ENCODE measurements at places on chromosomes 12 and 14.

DNA sequence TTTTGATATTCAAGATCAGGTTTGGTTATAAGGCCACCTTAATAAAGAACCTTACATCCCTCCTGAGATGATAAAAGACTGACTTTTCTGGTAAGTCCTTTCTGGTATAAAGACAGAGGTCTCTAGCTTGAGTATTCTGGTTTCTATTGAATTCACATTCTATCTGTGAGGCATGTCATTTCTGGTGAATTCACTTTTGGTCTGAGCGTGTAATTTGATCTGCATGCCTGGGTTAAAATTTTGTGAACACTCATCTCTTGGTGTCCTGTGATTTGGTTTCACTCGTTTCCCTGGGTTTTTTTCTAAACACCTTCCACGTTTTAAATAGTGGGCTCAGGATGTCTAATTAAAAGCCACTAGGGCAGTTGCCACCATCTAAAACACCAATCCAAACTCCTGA, 12.2 kb downstream of the EIF5 start:
- DNase-seq = peak; percentile 33

GRCh38 chr12:58557171-58557570, 363.1 kb downstream of the LRIG3 start:
- DNase-seq = peak; percentile 79

DNA sequence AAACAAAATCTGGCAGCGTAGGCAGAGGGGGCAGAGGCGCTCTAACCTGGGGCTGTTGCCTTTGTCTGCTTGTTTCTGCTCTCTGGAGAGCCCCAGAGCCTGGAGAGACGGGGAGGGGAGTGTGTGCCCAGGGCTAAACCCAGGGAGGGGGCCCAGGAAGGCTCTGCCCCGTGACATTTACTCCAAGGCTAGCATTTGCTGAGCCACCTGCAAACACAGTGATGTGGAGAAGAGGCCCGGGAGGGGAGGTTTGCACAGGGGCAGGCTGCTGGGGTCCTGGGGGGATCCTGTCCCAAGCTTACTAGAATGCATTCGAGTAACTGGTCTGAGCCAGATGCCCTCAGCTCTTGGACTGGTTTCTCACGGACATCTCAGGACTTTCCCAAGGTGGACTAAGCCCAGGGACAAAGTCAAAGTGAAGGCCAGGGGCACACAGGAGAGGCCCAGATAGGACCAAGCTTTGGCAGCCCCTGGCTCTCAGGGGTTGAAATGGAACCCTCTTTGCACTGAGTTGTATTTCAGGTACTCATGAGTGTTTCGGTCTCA, 12.0 kb downstream of the MEG3 start:
- no peak for DNase-seq

- DNase-seq = no peak
These were observed 6.7 kb downstream of the CDKN1B start for GRCh38 chr12:12723681-12724420.

GRCh38 chr12:31590642-31591379, at the start of gene DENND5B:
DENND5B (minus strand) TSS chr12:31591136; CDS start chr12:31590832, 304 bp downstream.
- peak; percentile 64 for DNase-seq

GRCh38 chr14:40909906-40910305, 696.8 kb upstream of the LRFN5 start:
- DNase-seq = no peak

DNA sequence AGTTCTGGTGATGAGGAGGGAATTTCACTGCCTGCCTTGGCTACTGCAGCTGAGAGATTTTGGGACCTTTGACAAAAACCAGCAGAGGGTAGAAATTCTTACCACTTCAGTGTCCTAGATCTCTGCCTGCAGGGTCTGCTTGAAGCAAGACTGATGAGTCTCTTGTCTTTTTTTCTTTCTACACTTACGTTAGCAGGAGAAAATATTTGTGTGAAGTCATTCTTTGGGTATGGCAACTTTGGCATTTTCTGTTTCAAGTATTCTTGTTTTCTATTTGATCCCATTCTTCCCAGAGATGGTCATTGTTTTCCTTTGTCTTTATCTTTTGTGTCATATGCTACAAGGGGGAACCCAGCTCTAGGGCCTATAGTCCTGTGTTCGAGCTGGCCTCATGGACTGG, 65.6 kb upstream of the FERMT2 start:
- DNase-seq = no peak

GRCh38 chr12:110093631-110094311, 30.4 kb upstream of the IFT81 start:
- no peak for DNase-seq

DNA sequence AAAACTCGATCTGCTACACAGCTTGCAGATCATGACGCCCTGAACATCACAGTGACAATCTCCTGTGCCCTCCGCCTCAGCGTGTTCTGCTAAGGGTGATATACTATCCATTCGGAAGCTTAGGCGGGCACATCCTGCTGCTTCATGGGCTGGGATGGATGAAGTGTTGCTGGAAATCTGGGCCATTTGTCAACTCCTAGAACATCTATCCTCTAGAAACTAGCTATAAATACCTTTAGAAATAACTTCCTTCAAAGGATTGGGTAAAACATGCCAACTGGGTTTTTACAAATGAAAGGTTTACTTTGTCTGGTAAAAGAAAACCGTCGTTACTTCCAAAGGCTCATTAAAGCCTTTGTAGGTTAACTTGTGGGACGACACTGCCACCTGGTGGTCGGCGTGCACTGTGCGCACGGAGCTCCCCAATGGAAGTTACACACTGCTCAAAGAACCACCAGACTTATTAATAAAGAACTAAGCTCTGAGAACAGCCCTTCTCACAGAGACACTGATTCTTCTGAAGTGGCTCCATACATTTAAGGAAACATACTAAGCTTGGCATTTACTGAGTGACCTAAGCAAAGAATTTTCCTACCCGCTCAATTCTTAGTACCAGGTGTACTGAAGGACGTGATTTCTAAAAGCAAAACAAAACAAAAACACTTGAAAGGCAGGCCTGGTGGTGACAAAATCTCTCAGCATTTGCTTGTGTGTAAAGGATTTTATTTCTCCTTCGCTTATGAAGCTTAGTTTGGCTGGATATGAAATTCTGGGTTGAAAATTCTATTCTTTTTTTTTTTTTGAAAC, 21.6 kb upstream of the CACNA2D4 start:
- peak; percentile 69 for DNase-seq

GRCh38 chr12:30448038-30448437, 247.6 kb downstream of the IPO8 start:
- no peak for DNase-seq

DNA sequence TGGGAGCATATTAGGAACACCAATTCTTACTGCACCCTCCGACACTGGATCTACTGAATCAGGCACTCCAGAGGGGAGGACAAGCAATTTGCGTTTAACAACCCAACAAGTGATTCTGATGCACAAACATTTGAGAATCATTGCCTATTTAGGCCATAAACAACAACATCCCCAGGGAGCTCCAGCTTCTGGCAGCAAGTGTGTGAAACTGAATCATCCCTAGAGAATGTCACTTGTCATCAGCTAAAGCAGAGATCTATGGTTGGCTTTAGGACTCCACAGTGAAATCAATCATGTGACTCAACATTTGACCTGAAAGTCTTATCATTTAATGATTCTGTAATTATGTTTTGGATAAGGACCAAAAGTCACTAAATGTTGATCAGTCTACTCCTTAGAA, 505.0 kb upstream of the FLRT2 start:
- DNase-seq = peak; percentile 54

DNA sequence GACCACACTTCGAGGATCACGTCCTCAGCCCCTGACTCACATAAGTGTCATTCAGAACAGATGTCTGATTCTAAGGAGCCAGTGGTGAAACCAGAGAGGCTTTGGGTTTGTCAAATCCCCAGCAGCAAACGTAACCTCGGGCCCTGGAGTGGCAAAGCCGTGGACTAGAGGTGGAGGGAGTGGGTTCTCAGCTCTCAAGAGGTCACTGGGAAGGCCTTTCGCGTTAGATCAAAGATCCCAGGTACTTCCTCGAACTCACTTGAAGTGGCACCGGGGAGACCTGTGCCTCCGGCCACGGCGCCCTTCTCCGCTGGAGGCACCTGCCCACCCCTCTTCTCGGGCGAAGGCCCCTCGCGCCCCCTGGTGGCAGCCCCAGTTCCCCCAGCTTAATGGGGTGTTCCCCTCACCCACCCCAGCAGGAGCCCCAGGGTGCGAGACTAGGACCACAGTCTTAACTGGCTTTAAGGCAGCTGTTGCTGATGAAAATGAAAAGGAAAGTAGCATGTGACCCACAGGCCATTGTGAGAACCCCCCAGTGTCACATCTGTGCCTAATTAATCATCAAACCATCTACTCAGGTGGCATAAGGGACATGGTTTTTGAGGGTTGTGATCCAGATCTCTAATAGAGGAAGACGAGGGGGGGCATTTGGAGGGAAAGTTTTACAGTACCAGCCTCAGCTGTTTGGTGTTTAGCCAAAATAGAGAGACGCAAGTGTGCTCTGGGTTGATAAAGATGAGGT, 672 bp upstream of the ESR2 start:
- DNase-seq = peak; percentile 35

- DNase-seq = peak; percentile 63
These were observed 279.3 kb downstream of the MED13L start for GRCh38 chr12:115998119-115998633.

DNA sequence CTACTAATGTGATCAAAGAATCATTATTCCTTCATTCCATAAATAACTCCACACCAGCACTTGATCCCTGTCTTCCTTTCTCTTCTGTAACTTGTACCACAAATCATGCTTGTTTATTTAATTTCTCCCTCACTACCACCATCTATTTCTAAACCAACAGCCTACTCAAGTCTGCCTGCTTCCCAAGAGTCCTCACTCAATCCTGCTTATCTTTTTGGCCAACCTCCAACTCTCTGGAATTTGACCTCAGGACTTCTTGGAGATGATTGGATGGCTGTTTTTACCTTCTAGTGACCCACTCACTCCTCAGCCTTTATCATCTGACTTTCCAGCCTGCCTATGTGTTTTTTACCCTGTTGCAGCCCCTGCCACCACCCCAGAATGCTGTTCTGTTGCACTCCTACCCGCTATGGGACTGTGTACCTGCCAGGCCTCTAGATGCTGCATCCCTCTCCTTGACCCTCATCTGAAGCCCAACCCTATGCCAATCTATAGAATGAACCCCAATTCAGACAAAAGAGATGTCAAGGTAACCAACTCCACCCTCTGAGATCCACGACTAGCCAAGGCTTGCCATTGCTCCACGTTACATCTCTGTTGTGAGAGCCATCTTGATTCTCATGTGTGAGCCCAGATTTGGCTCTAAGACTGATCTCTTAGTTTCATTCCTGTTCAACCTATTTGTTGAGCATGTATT, 150.2 kb upstream of the PLEKHG7 start:
- no peak for DNase-seq

DNA sequence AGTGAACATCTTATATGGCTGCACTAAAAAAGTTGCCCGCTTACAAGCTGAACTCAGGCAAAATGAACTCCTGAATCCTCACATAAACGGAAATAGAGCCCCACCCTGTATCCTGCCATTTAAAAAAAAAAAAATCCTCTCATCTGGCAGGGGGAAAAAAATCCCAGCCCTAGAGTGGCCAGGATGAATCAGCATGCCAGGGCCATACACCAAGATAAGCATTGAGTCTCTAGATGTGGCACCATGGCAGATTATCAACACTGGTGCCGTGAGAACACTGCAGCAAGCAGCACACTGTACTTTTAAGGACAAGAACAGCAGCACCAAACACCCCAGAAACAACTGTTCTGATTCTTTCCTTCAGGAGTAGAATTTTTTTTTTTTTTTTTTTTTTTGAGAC, 65.5 kb downstream of the RASSF3 start:
- DNase-seq = no peak

DNA sequence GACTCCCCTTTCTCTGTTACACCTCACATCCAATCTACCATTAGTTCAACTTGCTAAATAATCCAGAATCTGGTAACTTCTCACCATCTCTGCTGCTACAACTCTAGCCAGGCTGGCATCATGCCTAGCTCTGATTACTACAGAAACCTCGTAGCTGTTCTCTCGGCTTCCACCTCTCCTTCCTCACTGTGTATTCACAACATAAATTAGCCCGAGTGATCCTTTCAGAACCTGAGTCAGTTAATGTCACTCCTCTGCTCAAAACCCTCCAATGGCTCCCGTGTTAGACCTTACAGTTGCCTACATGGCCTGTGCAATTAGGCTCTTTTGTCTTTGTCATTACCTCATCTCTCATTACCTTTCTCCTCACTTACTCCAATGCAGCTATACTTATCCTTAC, 139.4 kb downstream of the PDE3A start:
- no peak for DNase-seq

DNA sequence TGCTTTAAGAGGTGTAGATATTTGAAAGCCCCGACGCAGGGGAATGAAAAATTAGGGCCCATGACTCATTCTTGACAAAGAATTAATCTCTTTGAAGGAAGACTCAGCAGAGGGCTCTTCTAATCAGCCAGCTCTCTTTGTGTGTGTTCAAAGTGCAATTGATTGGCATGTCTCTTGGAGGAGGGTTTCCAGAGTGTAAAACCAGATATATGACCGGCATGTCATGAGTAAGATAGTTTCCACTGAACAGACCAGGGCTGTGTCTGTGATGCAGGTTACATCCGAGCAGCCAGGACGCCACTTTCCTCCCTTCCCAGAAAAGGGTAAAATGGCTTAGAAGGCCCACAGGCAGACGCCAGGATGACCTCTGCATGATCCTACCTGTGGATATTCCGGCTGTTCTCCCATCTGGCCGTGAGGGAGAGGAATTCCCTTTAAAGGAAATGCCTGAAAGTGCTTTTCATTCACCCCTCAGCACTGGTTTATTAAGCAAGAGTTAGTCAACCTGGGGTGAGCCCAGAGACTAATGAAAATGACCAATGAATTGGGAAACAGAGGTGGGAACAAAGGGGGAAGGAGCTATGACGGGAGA, 7.2 kb upstream of the KRT75 start:
- peak; percentile 48 for DNase-seq

GRCh38 chr12:26231921-26232320, 36.5 kb downstream of the SSPN start:
- DNase-seq = no peak

- DNase-seq = peak; percentile 64
These were observed at the start of gene TRHDE for GRCh38 chr12:72272091-72272661. TRHDE (plus strand) TSS chr12:72272370; CDS start chr12:72272644, 274 bp downstream.

DNA sequence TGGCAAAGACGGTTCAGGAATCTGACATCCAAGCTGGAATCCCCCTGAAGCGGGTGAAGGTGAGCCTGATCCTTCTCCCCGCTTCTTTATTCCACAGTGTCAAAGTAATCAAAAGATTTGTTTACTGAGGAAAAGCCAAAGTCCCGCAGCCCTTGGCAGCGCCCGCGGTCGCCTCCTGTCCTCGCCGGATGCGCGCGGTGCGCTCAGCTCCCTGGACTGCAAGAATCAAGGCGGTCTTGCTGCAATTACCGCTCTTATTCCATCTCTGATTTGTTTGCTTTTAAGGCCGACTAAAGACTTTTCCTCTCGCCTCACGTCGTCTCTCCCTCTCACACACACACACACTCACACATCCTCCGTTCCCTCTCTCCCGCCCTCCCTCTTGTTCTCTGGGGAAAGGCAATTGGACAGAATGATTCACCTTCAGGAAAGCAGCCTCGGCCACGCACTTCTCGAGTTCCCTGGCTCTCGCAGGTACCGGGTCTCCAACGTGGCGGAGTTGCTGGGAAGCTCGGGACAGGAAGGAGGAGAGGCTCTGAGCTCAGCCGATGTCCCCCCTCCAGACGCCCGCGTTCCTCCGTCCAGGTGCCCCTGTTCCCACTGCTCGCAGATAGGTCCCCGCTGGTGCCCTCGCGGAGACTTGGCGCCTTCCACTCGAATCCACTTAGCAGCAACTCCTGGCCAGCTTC, 68.6 kb upstream of the USP15 start:
- peak; percentile 34 for DNase-seq

All from fibroblast of upper back skin (primary cell).